ENCODE measurements at places on chromosomes 3 and 15.

DNA sequence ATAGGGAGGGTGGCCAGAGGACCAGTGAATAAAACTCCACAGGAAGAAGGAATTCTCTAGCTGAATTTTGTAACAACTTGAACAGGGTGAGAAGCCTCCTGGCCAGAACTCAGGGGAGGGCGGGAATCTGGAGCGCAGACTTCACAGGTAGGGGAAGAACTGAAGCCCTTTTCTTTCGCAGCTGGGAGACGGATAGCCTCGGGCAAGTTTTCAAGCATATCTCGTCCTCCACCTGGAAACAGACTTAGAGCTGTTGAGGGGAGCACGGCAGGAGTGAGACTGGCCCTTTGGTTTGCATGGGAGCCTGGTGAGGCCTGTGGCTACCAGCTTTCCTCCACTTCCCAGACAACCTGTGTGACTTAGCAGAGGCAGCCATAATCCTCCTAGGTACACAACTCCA is 10.9 kb upstream of the RPL39L start:
- DNase-seq: no peak

DNA sequence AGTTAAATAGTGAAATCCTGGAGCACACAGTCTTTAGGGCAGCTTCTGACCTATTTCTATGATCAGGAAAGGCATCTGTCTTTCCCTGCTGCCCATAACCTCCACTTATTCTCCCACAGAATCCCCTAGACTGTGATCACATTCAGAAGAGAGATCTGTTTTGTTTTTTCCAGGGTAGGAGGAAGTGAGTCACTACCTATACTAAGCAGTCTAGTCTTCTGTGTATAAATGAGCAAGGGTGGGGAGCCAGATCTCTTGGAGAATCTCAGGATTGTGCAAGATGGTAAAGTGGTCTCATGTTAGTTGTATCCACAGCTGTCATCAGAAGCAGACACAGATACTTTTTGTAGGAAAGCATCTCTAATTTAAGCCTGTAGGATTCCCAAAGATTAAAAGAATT is 11.8 kb upstream of the FBXO22 start:
- peak; percentile 63 for DNase-seq

- DNase-seq: no peak
These were observed 38.1 kb downstream of the TM2D3 start for GRCh38 chr15:101614001-101614585.

DNA sequence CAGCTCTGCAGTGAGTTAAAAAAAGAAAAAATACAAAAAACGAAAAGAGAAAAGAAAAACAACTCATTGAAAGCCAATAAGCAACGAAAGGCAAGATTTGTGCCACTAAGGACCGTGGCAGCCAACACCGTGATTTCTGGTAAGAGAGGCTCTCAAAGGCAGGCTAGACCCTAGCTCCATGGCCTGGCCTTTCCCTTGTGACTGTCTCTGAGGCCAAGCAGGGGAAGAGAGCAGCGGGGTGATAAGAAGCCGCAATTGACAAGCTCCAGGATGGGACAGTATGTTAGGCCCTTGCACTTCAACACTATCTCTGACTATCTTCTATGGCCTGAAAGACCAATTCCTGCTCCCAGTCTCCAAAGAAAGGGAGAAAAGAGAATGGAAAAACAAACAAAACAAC is 12.4 kb downstream of the APOD start:
- DNase-seq: no peak

GRCh38 chr3:153349108-153349499 is 187.1 kb downstream of the RAP2B start:
- no peak for DNase-seq

DNA sequence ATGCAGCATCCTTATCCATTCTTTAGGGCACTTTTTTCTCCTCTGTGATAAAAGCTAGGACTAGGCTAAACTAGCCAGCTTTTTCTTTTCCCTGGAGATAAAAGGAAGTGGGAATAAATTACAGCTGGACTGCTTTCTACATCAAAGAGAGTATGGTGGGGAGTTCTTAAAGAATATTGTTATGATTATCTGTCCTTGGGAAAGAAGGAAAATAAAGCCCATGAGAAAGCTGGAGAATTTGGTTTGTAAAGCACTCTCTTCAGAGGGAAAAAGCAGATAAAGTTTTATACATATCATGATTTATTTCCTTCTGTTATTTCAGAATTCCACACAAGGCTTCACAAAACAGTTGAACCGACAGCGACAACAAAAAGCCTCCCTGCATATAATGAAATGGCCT is 923.0 kb downstream of the DIPK2A start:
- DNase-seq: no peak

DNA sequence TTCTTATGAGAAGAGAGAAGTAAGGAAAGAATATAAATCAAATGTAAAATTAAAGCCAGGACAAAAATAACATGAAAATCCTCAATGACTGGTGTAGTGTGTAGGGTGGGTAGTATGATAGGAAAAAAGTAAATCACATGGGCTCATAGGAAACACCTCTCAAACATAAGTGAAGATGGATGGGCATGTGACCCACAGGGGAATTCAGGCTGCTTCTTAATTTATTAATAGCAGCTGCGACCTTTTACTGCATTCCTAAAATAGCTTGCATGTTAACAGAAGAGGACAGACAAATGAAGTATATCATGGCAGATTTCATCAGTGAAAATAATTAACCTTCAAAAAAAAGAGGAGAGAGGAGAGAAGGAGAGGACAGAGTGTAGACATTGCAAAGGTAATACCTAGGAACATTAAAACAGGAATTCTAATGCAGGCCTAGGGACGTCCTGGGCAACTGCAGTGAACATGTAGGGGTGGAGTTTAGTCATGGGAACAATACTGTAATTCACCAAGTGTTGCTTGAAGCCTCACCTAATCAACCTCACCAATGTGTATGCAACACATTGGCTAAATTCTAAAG is 132.9 kb downstream of the KCNMB2 start:
- no peak for DNase-seq

DNA sequence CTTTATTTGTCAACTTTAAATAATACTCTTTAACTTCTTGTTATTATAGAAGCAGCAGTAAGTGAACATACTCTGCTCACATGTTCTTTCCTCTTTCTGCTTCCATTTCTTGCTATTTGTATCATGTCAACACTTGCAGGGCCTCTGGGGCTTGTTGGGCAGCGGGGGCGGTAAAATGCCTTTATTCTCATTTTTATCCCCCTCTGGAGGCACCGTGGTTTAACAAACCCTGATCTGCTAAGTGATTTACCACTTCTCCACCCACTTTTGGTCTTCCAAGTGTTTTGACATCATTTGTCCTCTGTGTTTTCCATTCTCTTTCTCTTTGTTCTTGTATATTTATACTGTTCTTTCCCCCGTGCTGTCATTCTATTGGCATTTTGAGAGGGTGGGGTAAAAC is 33.9 kb downstream of the SCN10A start:
- DNase-seq: no peak

DNA sequence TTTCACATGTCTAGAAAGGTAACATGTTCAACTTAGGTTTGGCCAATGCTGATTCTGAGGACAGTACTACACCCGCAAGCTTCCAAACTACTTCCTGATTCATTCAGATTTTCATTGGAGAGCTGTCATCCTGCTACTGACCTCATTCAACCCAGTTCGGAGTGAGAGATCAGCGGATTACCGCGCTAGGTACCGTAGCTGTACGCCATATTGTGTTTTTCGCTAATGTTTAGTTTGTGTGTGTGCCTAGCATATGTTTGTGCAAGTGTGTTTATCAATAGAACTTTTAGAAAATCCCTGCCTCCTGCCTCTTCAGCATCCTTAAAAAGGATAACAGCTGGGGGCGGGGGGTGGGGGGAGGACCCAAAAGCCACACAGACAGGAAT is 1.1 kb downstream of the ZBTB20 start:
- DNase-seq: peak; percentile 81

- no peak for DNase-seq
These were observed 8.5 kb downstream of the CKMT1A start for GRCh38 chr15:43702174-43702573.

DNA sequence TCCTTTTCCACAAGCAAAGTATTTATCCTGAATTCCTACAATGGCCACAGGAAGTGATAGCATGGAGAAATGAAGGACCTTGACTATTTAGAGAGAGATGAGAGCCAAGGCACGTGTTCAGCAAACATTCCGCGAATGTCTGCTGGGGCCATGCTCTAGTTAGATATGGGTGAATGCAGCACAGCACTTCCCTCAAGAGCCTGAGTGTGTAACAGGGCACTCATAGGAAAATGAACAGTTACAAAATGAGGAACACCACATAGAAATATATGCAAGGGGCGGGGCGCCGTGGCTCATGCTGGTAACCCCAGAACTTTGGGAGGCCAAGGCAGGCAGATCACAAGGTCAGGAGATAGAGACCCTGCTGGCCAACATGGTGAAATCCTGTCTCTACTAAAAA is 406.9 kb downstream of the NR2F2 start:
- DNase-seq: peak; percentile 20

- no peak for DNase-seq
These were observed 118.5 kb upstream of the LMOD3 start for GRCh38 chr3:69240651-69241568.

DNA sequence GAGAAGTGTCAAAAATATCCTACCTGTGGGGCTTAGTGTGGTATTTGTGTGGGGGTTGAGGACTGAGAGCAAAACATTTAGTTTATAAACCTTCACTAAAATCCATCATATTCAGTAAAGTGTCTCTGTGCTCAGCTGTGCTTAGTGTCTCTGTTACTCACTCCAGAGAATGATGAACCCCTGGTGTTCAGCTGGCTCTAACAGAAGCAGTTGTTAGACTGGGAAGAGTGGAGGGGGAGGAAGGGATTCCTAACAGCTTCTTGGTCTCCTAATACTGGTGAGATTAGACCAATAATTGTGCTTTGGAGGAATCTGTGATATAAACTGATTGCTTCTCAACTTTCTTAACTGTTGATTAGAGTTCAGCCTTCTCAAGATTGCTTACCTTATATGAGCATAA is 1123.5 kb downstream of the ROBO2 start:
- DNase-seq: no peak
